ENCODE measurements at places on chromosomes 4 and X.

- no peak for DNase-seq
Observed at GRCh38 chr4:110793381-110793801, 170.5 kb upstream of the PITX2 start.

DNA sequence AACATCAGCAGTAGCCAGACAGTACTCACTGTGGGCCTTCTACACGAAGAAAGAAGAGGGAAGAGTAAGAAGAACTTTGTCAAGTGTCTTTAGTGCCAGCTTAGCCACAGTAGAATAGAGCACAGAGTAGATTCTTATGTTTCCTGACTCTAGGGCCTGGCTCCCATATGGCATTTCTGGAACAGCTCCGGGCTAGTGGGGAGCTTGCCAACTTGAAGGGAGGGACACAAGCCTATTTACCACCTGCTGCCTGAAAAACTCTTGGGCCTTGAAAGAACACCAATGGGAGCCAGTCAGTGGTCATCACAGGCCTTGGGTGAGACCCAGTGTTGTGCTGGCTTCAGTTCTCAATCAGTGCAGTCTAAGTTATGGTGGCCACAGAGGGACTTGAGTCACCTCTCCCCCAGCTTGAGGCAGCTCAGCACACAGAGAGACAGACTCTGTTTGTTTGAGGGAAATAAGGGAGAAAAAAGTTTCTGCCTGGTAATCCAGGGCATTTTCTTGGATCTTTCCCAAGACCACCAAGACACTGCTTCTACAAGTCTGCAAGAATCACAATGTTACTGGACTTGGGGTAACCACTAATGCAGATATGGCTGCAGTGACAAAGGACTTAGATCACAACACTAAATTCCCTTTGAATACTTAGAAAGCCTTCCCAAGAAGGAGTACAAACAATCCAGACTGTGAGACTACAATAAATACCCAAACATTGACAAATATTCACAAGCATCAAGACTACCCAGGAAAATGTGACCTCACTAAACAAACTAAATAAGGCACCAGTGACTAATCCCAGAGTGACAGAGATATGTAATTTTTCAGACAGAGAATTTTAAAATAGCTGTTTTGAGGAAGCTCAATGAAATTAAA is 261.0 kb upstream of the NDST3 start:
- no peak for DNase-seq

- no peak for DNase-seq
Observed at GRCh38 chr4:158018221-158018830, 154.5 kb downstream of the GASK1B start.

DNA sequence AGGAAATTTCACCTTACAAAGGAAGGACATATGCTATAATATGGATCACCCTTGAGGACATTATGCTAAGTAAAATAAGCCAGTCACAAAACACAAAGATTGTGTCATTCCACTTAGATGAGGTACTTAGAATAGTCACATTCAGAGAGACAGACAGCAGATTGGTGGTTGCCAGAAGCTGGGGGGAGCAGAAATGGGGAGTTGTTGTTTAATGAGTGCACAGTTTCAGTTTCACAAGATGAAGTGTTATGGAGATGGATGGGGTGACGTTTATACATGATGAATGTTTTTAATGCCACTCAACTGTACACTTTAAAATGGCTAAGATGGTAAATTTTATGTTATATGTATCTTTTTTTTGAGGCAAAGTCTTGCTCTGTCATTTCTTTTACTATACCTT is 14.8 kb upstream of the SPON2 start:
- no peak for DNase-seq

DNA sequence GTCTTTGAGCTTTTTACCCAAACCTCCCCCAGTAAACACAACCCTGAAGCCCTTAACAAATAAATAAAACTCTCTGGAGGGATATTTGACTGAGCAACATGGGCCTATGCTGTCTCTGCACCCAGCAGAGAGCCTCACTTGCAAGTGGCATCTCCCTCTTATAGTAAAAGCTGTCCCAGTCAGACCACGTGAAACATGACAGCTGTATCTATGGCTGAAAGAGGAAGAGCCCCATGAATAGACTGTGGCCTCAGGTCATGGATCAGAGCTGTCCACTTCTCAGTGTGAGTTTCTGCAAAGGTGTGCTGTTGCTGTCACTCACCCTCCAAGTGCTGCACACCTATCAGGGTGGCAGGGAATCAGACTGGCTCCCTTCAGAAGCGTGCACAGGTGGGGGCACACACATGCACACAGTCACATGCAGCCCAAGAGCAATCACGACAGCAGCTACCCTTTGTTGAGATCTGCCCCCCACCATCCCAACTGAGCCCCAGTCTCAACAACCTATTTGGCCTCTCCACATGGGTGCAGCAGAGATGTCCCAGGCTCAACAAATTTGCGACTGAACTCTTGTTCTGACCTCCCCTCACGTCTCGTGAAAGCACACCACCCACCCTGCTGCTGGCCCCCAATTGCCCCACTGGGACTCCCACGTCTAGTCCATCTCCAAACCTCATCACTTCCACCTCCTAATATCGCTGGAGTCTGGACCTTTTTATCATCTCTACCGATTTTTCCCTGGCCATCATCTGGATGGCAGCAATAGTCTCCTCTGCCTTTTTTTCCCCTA is 45.6 kb downstream of the NAT8L start:
- no peak for DNase-seq

DNA sequence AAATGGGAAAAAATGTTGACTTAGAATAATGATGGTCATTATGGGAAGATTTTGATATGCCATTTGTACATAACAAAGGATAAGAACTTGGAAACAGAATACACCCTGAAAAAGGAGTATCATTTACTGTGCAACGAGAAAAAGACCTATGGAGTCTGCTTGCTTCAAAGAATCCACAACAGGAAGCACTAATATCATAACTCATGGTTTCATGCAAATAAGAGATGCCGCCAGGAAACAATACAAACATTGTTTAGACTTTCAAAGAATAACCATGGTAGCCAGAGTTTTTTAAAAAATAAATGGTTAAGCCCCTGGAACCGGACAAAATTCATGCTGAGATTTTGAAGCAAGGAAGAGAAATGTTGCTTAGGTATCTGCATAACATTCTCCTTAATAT is 139.9 kb upstream of the ETNPPL start:
- no peak for DNase-seq

- no peak for DNase-seq
Observed at GRCh38 chr4:183342541-183343533, 20.6 kb upstream of the CLDN24 start.

GRCh38 chr4:173119818-173120217 is 48.8 kb upstream of the GALNT7 start:
- DNase-seq: no peak

GRCh38 chrX:123049071-123049625 is 134.9 kb upstream of the GRIA3 start:
- DNase-seq: no peak

- DNase-seq: no peak
Observed at GRCh38 chr4:78171482-78171881, 114.4 kb downstream of the FRAS1 start.

- no peak for DNase-seq
Observed at GRCh38 chr4:152682143-152682941, 2.5 kb upstream of the TMEM154 start.

Measured in fibroblast of skin of left biceps (primary cell).